A549 treated with AZD2906 at 1 μM for 4 hours (cell line): ENCODE measurements at places on chromosomes 16 and 17. TPM values are rescaled to one million over a fixed set of nuclear protein-coding genes. Genes with fewer than 3 reads are reported as not detected.

Gene STX4
- 49.2 to 67.7 TPM (median 62.8 TPM) in 5 replicates for total RNA-seq

Gene MEIOC
- total RNA-seq: 1.5 to 3.3 TPM (median 2.5 TPM) in 5 replicates

Gene KLHL10
- total RNA-seq: 0.05 to 0.08 TPM in 2 of 5 replicates, not detected in the others

Gene NAGS
- total RNA-seq: 1.1 to 1.4 TPM (median 1.2 TPM) in 5 replicates

Gene C16orf92
- total RNA-seq: not detected in 5 replicates

Gene XPO6
- total RNA-seq: 72.7 to 100 TPM (median 97.3 TPM) in 5 replicates

Gene ST6GALNAC2
- total RNA-seq: 0.37 to 0.46 TPM (median 0.42 TPM) in 5 replicates

Gene FBXO39
- total RNA-seq: not detected in 5 replicates

Gene ARL6IP1
- total RNA-seq: 248 to 478 TPM (median 272 TPM) in 5 replicates

Gene SPATA22
- not detected in 5 replicates for total RNA-seq

Gene CCDC78
- total RNA-seq: 3.4 to 6.3 TPM (median 5.2 TPM) in 5 replicates

Gene NLRC5
- total RNA-seq: 2.6 to 3.9 TPM (median 3.4 TPM) in 5 replicates
